NCI-H1092 (cell line): ENCODE measurements at places on chromosomes 6 and 20.

DNA sequence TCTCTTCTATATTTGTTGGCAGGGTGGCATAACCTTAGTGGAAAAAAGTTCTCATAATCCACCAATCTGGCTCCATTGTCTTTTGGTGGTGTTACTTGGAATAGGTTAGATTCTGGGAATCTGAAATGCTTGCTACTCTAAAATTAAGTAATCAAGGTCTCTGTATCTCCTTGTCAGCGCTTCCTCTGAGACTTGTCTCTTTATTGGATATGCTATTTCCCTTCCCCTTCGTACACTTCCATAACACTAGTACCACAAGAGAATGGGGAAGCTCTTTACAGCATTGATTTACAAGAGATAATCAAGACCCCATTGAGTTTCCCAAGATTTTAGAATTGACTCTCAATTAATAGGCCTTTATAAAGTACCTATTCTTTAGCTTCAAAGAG lies 280.2 kb downstream of the ADGB start:
- DNase-seq = no peak

DNA sequence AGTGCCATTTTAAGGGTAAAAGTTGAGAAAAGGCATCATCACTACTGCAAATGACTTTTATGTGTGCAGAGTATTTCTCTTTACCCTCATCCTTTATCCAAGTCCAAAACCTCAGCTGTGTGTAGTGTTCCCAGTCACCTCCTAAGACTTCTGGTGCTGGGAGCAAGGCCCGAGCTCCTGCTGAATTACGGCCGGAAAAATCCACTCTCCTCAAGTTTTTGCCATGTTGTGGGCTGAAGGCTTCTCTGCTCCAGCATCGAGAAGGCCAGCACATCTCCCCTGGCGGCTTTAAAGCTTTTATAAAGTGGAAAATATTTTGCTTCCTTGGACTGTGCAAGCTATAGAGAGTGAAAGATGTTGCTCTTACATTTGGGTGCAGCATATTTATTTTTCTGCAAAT lies 153.2 kb upstream of the THBS2 start:
- DNase-seq = no peak

- DNase-seq = no peak
Measured at GRCh38 chr6:129209355-129209754, 326.4 kb downstream of the LAMA2 start.

DNA sequence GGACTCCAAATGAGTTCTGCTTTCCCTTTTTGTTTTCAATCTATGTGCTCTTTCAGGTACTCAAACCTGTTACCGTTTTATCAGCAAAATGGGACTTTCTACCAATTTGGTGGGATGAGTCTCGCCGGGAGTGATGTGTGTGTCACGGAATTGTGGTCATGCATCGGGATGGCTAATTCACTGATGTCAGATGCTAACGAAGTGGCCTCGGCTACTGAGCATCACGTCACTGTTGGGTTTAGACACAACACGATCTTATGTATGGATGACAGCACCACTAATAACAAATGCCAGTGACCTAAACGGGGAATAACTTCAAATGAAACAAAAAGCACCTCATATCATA lies 1.6 kb upstream of the PCK1 start:
- no peak for DNase-seq

DNA sequence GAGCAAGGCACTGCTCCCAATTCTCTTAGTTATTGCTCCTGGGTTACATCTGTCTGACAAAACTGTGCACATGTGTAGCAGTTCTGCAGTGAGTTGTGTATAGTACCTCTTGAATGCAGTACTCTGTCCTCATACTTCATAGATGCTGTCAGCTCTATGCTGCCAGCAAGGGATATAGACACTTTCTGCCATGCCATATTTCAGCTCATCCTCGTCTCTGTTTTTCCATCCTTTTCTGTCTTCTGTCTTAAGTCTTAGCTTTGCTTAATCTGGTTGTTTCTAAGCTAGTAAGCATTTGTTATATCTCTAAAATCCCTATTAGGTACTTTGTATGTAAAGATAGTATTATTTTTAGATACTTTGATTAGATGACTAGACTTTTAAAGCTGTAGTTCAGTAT lies 76.4 kb downstream of the HIVEP1 start:
- no peak for DNase-seq

GRCh38 chr6:100457311-100457990 lies 7.3 kb downstream of the SIM1 start:
- DNase-seq = no peak

DNA sequence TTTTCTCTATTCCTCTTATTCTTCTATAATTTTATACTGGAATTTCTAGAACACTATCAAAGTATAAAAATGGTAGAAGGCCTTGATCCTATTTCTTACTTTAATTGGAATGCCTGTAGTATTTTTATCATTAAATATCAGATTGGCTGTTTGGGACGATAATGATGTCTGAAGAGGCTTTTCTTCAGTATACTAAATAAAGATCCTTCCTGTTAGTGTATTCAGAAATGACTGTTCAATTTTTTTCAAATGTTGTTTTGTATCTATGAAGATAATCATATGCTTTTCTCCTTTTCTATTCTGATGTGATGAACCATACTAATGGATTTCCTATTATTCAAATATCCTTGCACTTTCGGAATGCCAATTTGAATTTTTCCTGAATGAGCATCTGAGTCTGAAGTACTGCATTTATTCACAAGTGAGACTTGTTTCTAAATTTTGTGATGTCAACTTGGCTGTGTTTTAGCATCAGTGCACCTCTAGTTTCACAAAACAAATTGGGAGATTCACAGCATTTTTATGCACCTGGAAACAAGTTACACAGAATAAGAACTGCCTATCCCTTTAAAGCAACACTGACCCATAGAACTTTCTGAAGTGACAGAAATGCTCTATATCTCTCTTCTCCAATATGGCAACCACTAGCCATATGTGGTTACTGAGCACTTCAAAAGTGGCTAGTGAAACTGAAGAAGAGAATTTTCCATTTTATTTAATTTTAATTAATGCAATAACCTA lies 71.6 kb upstream of the PRND start:
- DNase-seq = no peak

- no peak for DNase-seq
Measured at GRCh38 chr6:68240726-68241125, 394.4 kb upstream of the ADGRB3 start.

GRCh38 chr6:16319813-16320532 lies 81.6 kb downstream of the GMPR start:
- DNase-seq = no peak

GRCh38 chr20:10985536-10985935 lies 311.7 kb upstream of the JAG1 start:
- no peak for DNase-seq

DNA sequence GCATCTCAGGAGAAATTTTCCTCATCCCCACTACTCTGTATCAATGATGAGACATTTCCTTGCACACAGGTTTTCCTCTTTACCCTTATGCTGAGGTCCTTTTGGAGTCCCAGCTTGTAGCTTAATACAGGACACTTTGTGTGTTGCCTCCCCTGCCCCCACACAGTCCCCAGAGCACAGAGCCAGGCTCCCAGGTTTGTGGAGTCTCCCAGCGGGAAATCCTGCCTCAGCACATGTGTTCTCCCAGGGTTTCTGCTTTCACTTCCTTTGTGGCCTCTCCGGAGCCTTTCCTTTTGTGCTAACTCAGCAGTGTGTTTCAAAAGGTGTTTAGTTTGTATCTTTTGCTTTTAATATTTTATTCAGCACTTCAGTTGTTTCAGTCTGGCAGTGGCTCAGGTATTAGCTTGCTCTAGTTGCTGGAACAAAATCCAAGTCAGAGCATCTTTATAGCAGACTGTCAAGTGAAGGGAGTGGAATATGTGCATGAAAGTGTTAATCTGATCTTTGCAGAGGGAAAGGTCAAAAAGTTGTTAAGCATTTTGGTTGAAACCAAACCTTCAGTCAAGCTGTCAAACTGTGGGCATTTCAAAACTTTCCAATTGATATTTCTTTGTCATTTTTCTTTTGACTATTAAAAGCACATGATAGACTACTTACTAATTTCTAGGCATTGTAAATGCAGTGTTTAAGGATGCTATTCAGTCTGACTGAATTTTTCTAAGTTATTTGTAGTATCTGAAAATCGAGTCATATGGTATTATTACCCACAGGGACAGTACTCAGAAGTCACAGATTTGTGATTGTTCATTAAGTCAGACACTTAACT lies 8.6 kb downstream of the SNX9 start:
- DNase-seq = no peak
